ENCODE measurements at places on chromosomes 2 and 18.
A peak's percentile ranks its signal among the peaks of the same experiment; 100 is the strongest.

GRCh38 chr2:188292348-188293239 is 920 bp downstream of the GULP1 start:
- peak; percentile 78 for DNase-seq

- DNase-seq, result no peak
Measured at GRCh38 chr18:33594799-33595198, 16.8 kb downstream of the ASXL3 start.

- DNase-seq, result no peak
Measured at GRCh38 chr2:217820091-217820819, 182.5 kb downstream of the TNS1 start.

GRCh38 chr2:102514061-102514785 is 41.2 kb downstream of the SLC9A4 start:
- no peak for DNase-seq

- DNase-seq, result no peak
Measured at GRCh38 chr2:134669731-134670669, 48.8 kb downstream of the TMEM163 start.

DNA sequence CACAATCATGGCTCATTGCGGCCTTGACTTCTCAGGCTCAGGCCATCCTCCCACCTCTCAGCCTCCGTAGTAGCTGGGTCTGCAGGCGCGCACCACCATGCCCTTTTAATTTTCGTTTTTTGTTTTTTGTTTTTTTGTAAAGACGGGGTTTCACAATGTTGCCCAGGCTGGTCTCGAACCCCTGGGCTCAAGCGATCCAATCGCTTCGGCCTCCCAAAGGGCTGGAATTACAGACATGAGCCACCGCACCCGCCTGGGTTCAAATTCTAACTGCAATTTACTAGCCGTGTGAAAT is 12.3 kb upstream of the DCTN1 start:
- no peak for DNase-seq

DNA sequence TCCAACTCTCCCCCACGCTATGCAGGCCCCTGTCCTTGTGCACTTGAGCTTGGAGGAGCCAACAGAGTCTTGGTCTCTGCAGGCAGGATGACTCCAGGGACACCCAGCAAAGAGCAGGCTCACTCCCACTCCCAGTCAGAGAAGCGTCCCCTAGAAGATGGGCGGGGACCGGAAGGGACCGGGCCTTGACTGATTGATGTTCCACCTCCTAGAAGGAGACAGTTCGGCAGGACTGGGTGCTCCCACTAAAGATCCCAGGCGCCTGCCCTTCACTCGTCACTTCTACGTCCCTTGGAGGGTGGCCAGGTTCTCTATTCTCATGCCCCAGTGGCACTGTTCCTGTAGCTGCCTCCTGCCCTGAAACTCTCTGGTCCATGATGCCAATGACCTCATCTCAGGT is 3.2 kb upstream of the SP100 start:
- no peak for DNase-seq

DNA sequence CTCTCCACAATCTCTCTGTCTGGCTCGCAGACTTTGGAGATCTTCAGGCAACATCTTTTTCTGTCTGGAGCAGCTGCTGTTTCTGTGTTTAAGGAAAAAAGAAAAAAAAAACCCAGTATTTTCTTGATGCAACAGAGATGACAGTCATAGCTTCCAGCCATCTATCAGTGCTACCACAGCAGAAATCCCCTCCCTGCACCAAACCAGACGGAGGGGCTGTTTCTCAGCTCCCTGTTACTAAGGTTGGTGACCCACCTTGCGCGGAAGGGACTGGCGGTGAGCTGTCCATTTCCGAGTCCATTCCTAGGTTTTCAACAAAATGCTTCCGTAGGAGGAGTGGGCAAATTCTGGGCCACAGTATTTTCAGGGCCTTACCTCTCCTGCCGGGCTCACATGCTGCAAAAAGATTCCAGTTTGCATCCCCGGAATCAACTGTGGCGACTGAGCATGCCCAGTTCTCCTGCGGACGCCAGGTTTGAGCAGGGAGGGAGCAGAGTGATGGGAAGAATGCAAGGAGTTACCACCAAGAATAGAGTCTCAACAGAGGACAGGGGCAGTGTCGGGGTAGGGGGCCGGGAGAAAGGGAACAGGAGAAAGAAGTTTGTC is 1.2 kb downstream of the SLC4A10 start:
- no peak for DNase-seq

DNA sequence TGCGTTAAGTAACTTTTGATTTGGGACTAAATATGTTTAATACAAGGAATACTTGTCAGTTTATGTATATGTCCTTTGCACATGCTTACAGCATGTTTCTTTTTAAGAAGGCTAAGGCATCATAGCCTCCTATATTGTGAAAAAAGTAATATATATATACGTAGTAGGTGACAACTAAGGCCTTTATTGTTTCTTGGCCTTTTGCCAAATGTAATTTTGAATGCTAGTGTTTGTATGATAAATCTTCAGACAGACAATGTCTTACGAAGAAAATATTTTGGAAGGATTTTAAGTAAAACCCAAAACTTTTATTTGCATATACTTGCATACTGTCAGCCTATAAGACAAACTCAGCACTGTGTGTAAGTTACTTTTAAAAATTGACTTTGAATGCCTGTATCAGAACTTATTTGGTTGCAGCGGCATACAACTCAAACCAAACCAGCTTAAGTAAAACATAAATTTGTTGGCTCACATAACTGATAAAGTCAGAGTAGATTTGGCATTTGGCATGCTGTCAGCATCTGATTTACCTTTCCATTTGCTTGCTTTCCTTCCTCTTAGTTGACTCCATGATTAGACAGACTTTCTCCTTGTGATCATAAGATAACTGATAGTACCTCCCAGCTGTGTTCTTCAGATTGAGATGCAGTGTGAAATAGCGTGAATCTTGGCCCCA is 24.4 kb downstream of the UBE2E3 start:
- no peak for DNase-seq

GRCh38 chr2:149360106-149360505 is 29.7 kb downstream of the LYPD6 start:
- no peak for DNase-seq

DNA sequence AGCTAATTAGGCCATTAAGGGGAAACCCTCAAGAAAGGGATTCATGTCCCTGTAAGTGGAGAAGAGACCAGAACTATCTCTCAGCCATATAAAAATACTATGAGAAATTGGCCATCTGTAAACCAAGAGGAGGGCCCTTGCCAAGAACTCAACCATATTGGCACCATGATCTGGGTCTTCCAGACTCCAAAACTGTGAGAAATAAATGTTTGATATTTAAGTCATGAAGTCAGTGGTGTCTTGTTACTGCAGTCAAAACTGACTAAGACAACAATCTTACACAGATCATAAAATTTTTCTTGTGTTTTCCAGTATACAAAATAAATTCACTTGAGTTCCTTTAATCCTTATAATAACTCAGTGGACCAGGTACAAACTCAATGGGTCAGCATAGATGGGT is 589.8 kb upstream of the CDH2 start:
- no peak for DNase-seq

DNA sequence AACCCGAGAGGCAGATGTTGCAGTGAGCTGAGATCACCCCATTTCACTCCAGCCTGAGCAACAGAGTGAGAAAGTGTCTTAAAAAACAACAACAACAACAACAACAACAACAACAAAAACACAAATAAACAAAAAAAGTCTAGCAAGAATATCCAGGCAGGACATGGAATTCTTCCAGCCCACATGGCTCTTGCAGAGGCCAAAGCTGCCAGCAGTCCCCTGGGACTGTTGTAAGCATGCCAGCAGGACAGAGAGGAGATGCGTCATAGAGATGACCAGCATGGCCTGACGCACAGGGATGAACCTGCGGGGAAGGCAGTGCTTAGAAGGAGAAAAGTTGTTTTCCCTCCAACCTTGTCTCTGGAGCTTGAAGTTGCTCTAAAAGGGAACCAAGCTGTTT is 182.3 kb upstream of the PGAP1 start:
- DNase-seq, result no peak

- no peak for DNase-seq
Measured at GRCh38 chr2:979069-979928, 28.6 kb downstream of the SNTG2 start.

- DNase-seq, result no peak
Measured at GRCh38 chr2:48952143-48952542, 196.6 kb upstream of the LHCGR start.

- no peak for DNase-seq
Measured at GRCh38 chr2:165109915-165110314, 93.9 kb downstream of the SCN3A start.

- DNase-seq, result no peak
Measured at GRCh38 chr2:16862471-16862870, 196.8 kb upstream of the CYRIA start.

- peak; percentile 36 for DNase-seq
Measured at GRCh38 chr2:3423492-3424170, 44.1 kb downstream of the TRAPPC12 start.

DNA sequence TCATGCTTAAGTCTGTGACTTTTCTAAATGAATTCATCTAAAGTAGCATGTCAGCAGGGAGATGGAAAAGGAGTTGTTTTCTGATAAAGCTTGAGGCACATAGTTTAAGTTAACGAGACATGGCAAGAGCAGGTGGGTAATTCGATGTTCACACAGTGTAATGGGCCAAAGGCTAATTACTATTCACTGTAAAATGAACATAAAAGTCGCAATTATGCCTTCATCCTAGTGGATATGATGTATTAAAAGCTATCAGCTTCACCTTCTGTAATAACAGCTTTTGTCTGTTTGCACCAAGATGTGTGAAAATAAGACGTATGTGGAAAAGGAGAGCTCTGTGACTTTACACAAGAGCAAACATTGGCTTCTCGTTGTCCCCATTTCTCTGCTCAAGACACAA is 94.2 kb upstream of the CDH20 start:
- no peak for DNase-seq

DNA sequence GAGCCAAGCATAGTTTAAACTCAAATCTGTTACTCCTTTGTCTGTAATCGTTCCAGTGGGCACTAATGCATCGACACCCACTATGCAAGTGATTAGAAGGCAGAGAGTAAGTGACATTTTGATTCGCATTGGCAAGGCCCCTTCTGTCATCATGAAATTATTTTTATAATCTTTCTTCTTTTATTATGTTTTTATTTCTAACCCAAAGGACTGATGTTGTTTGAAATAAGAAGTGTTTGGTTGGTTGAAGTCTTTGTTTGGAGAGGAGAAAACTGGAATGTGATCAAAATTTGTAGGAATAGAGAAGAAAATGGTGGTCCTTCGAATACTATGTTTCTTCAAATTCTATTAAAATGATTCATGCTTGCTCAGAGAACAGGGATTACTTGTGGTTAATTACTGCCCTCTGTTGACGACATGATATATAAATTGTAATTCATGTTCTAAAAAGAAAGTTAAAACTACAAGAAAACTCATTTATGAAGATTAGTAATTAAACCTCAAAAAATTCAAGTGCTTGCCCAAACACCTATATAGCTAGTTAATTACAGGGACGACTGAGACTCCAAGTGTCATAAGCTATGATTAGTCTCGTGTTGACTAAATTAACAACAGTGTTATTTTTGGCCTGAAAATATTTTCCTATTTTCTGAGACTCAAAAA is 26.4 kb upstream of the TFPI start:
- peak; percentile 61 for DNase-seq

- DNase-seq, result no peak
Measured at GRCh38 chr18:38557006-38557405, 991.4 kb upstream of the CELF4 start.

- no peak for DNase-seq
Measured at GRCh38 chr2:177296040-177296439, 31.5 kb upstream of the NFE2L2 start.

DNA sequence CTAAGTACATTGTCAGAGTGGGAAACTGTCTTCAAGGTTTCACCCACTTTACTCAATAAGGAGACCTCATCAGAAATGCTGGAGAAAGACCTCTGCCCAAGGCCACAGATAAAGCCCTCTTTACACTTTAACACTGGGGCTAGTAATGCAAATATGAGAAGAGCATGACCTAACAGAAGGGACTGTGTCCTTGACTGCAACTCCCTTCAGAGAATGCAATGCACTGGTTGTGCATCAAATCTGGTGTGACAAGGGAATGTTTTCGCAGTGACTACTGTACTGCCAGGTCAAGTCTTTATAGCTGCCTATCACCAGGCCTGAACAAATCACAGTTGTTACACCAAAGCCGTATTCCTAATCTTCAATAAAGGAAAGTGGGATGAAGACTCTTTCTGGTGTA is 28.6 kb downstream of the CDH19 start:
- DNase-seq, result no peak

DNA sequence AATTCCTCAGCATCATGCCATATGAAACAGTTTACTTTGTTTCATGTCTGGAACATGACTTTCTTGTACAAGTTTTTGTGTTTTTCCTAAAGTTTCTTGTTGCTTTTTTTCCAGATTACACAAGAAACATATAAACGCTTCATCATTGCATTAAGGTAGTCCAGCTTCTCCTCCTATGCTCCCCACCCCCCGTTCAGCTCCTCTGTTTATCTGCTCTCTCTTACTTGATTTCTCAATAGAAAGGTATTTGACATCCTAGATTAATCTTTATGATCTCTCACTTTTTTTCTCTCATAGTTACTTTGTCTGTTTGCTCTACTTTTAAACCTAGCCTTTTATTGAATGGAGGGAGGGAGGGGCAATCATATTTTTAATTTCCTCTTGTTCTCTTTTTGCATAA is 25.4 kb downstream of the SLC40A1 start:
- no peak for DNase-seq

DNA sequence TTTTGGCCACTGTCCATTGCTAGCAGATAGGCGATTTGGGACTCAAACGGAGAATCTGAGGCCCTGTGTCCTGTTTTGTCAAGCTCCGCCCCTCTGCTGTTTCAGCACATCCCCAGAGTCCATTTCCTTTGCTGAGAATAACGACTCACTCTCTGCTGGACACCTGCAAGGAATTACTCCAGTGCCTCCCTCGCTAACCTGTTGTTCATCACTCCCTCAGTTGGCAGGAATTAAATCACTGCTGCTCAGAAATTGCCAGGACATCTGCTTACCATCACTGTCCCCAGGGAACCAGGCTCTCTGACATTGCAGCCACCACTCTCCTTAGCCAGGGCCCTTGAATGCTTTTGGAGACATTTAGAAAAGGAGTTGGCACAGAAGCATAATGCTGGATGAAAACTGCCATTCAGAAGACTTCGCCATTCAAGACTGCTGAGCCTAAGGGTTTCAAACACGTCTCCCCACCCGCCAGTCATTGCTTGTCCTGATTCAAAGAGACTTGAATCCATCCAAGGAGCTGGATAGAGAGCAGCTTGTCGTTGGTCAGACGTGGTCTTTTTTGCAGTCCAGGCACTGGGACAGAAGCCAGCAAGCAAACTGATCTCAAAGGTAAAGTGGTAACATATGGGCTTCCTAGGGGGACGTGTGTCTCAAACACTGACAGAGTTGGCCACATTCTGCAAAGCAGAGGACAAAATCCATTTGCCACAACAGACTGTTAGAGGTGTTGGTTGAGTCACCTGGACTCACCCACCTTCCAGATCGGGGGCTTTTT is 155.3 kb downstream of the UXS1 start:
- DNase-seq, result no peak

GRCh38 chr2:217096474-217097225 is 236.8 kb upstream of the TNP1 start:
- DNase-seq, result no peak

GRCh38 chr18:7758764-7759163 is 191.6 kb downstream of the PTPRM start:
- no peak for DNase-seq
